Renal cortical epithelial cell (primary cell): ENCODE measurements at places on chromosomes 5 and 9. TPM values are rescaled to one million over a fixed set of nuclear protein-coding genes. Genes with fewer than 3 reads are reported as not detected.

The TEK gene
- 0.15 and 0.35 TPM in 2 replicates for total RNA-seq

The SMIM33 gene
- total RNA-seq = not detected in 2 replicates

GRCh38 chr5:16609412-16609811 lies 7.4 kb downstream of the RETREG1 start:
- no peak for DNase-seq

GRCh38 chr9:7003861-7004260 lies 246.1 kb downstream of the KDM4C start:
- DNase-seq = no peak

GRCh38 chr5:64838376-64838775 lies 69.6 kb downstream of the CWC27 start:
- DNase-seq = peak; percentile 22
